Ureter (tissue), 1 donor: ENCODE measurements at places on chromosomes 2 and 18. TPM values are rescaled to one million over a fixed set of nuclear protein-coding genes. Genes with fewer than 3 reads are reported as not detected.

DNA sequence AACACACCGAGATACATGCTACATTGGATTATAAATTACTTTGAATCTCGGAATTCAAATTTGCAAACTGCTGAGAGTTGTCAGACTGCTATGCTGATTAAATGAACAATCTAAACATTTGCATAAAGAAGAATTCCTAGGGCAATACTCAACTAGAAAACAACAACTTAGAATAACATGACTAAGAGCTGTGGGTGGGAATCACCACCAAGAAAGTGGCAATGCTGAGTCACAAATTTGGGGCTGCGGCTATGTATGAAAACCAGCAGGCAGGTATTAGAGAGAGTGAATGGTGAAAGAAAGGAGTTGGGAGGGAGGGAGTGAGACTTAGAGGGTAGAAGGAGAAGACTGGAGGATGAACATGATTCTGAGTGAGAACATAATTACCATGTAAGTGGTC lies 559.5 kb downstream of the PIK3C3 start:
- no peak for DNase-seq

The C1GALT1C1L gene
- 0.99 TPM for total RNA-seq

DNA sequence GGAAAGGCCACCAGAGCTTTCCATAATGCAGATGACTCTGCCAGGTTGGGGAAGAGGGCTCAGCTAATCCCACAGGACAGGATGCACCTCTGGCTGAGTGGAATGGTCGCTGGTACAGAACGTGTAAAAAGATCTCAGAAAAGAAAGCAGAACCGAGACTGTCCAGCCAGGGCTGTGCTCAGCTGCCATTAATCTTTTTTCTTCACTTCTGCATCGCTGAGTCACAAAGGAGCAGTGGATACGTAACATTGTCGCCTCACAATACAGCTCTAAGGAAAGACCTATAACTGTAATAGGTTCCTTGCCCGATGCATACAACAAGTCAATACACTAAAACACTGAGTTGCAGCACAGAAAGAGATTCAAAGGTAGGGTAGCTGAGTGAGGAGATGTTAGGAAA lies 354.2 kb downstream of the EN1 start:
- no peak for DNase-seq

DNA sequence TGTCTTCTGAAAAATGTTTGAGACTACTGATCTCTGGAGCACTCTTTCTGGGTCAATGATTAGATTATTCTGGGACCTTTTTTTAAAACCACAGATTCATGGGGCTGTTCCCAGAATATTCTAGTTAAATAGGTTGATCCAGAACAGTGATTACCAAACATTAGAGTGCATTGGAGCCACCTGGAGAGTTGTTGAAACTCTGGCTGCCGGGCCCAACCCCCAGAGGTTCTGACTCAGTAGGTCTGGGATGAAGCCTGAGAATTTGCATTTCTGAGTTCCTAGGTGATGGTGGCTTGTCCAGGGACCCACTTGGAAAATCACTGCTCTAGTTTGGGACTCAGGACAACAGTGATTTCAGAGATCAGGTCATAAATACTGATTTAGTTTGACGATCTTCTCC lies 197.3 kb downstream of the PTPRM start:
- DNase-seq: no peak
